GM23338 (cell line): ENCODE measurements at places on chromosomes 13 and 19.

- no peaks in the 10 kb centered on the region for H3K27me3 ChIP-seq
- no peak for DNase-seq
- no peak overlapping the region for H3K4me3 ChIP-seq
- H3K4me1 ChIP-seq: peaks cover 17% of the 10 kb centered on the region
These were observed 232.9 kb upstream of the STARD13 start for GRCh38 chr13:33518452-33518851.

- H3K4me3 ChIP-seq: no peak overlapping the region
- H3K4me1 ChIP-seq: no peaks in the 10 kb centered on the region
- H3K36me3 ChIP-seq: no peaks in the 10 kb centered on the region
- no peak overlapping the region for H3K27ac ChIP-seq
- no peak for DNase-seq
- no peaks in the 10 kb centered on the region for H3K27me3 ChIP-seq
These were observed 30.6 kb downstream of the MCF2L start for GRCh38 chr13:112999414-113000177.

GRCh38 chr19:58182577-58182988 lies 278 bp upstream of the ZNF274 start:
- H3K4me3 ChIP-seq: peak overlapping the region; percentile 96
- H3K27ac ChIP-seq: peak overlapping the region; percentile 76; the same call in 1 of the 2 replicates
- H3K27me3 ChIP-seq: no peaks in the 10 kb centered on the region
- 0 out of 2 replicates have a peak, but pooled peaks cover 4% of the 10 kb centered on the region for H3K4me1 ChIP-seq
- H3K36me3 ChIP-seq: peaks cover 7% of the 10 kb centered on the region; the same call in 1 of the 2 replicates
- DNase-seq: no peak

- H3K27me3 ChIP-seq: no peaks in the 10 kb centered on the region
- H3K27ac ChIP-seq: no peak overlapping the region
- H3K4me1 ChIP-seq: no peaks in the 10 kb centered on the region
- no peaks in the 10 kb centered on the region for H3K36me3 ChIP-seq
- no peak for DNase-seq
- H3K4me3 ChIP-seq: no peak overlapping the region
These were observed 24.9 kb downstream of the TEX26 start for GRCh38 chr13:30957258-30957943.

- H3K27ac ChIP-seq: no peak overlapping the region
- peaks cover 100% of the 10 kb centered on the region for H3K27me3 ChIP-seq
- peak; percentile 65 for DNase-seq
- H3K4me1 ChIP-seq: peaks cover 17% of the 10 kb centered on the region
- no peaks in the 10 kb centered on the region for H3K36me3 ChIP-seq
These were observed 3.3 kb downstream of the ICAM5 start for GRCh38 chr19:10292789-10293636.

- DNase-seq: no peak
- no peaks in the 10 kb centered on the region for H3K27me3 ChIP-seq
- H3K36me3 ChIP-seq: no peaks in the 10 kb centered on the region
- no peak overlapping the region for H3K27ac ChIP-seq
- no peak overlapping the region for H3K4me3 ChIP-seq
These were observed 7.0 kb downstream of the CAB39L start for GRCh38 chr13:49436890-49437289.

GRCh38 chr13:102965802-102966201 lies 100.4 kb downstream of the SLC10A2 start:
- H3K27me3 ChIP-seq: no peaks in the 10 kb centered on the region
- no peaks in the 10 kb centered on the region for H3K4me1 ChIP-seq
- no peak overlapping the region for H3K27ac ChIP-seq
- DNase-seq: no peak
- H3K36me3 ChIP-seq: no peaks in the 10 kb centered on the region

DNA sequence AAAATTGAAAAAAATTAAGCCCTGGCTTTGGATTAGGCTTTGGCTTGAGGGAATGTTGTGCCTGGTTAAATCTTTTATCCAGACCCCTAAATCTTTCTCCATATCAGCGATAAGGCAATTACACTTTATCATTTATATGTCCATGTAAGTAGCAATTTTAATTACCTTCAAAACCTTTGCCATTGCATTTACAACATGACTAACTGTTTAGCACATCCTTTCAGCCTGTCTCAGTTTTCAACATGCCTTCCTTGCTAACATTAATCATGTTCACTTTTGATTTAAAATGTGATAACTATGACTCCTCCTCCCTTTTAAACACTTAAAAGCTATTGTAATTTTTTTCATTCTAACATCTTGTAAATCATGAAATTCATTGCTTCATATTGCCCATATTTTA lies 583.7 kb downstream of the SLITRK1 start:
- no peak overlapping the region for H3K27ac ChIP-seq
- H3K4me3 ChIP-seq: no peak overlapping the region
- DNase-seq: no peak

- no peak overlapping the region for H3K27ac ChIP-seq
- peaks cover 12% of the 10 kb centered on the region for H3K4me1 ChIP-seq
- H3K27me3 ChIP-seq: peaks cover 41% of the 10 kb centered on the region
- H3K4me3 ChIP-seq: no peak overlapping the region
- DNase-seq: no peak
These were observed 33.0 kb upstream of the ZNF808 start for GRCh38 chr19:52494518-52494917.

DNA sequence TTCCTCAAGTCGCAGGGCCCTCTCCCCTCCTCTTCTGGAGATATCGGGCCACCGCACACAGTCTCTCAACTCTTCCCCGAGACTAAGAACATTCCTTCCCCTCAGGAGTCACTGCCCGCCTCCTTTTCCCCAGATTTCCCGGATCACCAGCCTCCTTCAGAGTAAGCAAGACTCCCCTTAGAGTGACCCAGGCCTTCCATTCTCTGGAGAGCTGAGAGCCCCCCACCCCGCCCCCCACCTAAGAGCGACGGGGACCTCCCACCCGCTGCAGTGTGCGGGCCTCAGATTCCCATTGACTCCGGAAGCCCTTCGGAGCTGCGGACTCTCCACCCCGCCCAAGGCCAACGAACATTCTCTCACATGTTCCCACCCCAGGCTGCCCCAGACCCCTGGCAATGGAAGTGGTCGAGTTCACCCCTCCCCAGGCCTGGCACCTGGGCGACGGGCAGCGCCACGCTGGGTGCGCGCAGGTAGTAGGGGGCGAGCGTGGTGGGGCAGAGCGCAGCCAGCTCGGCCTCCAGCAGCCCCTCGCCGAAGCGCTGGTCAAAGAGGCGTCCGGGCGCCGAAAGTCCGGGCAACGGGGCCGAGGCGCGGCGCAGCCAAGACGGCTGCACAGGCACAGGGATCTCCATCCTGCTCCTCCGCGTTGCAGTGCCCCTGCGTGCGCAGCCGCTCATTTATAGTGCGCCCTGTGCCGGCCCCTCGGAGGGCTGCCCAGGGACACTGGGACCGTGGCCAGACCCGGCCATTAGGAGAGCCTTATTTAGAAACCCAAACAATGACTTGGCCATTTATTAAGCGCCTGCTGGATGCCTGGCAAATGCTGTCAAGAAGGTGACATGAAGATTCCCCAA lies at the start of gene HSPB6:
Gene HSPB6, minus strand, starts transcription at position 653 of the 854 bp plus-strand sequence. Its CDS starts 21 bp downstream, at position 632.
- H3K27ac ChIP-seq: no peak within 1 kb of the TSS
- peaks cover 28% of the 10 kb centered on the region for H3K27me3 ChIP-seq
- peak within 1 kb of the TSS; percentile 94 for H3K4me3 ChIP-seq
- DNase-seq: peak; percentile 70
- peaks cover 6% of the 10 kb centered on the region; the same call in 1 of the 2 replicates for H3K36me3 ChIP-seq

DNA sequence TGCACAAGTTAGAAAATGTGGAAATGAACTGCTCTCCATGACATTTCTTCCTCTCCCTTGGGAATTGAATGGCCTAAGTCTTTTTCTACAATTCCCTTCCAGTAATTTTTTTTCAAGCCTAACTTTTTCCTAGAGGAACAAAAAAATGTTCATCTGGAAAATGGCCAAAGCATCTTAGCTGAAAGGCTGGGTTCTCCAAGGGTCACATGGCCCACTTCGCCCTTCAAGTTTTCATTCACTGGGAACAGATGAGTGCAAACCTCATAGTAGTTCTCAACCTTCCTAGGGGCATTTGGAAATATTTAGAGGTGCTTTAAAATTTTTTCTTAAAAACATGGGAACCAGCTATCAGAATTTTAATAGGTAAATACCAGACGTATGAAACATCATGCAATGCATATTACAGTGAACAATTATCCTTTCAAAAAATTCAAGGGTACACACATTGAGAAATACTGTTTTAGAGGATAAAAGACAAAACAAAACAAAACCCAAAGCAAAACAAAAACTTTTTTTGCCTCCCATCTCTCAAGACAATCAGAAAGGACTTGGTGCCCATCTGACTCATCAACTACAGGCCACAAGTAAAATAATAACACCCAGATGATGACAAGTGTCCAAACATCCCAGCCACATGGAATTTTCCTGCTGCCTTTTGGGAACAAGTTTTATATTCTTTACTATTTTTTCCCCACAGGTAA lies 208.8 kb downstream of the SLITRK6 start:
- no peak overlapping the region for H3K4me3 ChIP-seq
- H3K27me3 ChIP-seq: no peaks in the 10 kb centered on the region
- no peak overlapping the region for H3K27ac ChIP-seq
- DNase-seq: no peak

DNA sequence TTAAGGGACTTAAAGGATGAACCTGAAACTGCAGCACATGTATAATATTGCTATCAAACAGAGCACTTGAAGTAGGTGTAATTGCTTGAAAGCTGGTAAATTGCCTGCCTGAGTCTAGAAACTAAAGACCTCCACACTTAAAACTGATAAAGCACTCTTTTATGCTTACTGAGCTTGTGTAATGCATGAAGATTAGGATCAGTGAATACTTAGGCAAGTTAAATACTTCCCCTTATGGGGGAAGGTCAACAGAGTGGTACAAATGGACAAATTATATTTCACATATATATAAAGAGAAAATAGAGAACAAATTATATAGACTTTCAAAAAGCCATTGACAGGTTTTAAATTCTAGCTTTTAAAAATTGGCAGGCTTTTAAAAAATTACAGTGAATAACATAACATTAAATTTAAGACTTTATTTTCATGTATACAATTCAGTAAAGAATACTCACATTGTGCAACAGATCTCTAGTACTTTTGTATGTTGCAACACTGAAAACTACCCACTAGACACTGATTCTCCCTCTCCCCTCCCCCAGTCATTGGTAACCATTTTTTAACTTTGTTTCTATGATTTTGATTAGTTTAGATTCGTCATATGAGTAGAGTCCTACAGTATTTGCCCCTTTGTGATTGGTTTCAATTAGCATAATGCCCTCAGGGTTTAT lies 23.9 kb downstream of the PIBF1 start:
- no peak for DNase-seq
- H3K27me3 ChIP-seq: no peaks in the 10 kb centered on the region
- H3K4me1 ChIP-seq: no peaks in the 10 kb centered on the region
- no peak overlapping the region for H3K27ac ChIP-seq

- H3K27me3 ChIP-seq: no peaks in the 10 kb centered on the region
- H3K4me3 ChIP-seq: no peak overlapping the region
- peaks cover 7% of the 10 kb centered on the region; the same call in 1 of the 2 replicates for H3K4me1 ChIP-seq
- no peak for DNase-seq
- no peaks in the 10 kb centered on the region; the same call in 1 of the 2 replicates for H3K36me3 ChIP-seq
These were observed 5.4 kb downstream of the CD320 start for GRCh38 chr19:8302734-8303133.

- H3K4me1 ChIP-seq: no peaks in the 10 kb centered on the region
- no peak for DNase-seq
- H3K36me3 ChIP-seq: no peaks in the 10 kb centered on the region; the same call in 1 of the 2 replicates
- H3K27me3 ChIP-seq: no peaks in the 10 kb centered on the region
- no peak overlapping the region for H3K4me3 ChIP-seq
These were observed 119.3 kb downstream of the COL4A1 start for GRCh38 chr13:110187641-110188161.

- peaks cover 3% of the 10 kb centered on the region; the same call in 1 of the 2 replicates for H3K36me3 ChIP-seq
- H3K4me1 ChIP-seq: no peaks in the 10 kb centered on the region
- H3K4me3 ChIP-seq: no peak overlapping the region
- no peak for DNase-seq
These were observed 20.4 kb downstream of the MBD3L2B start for GRCh38 chr19:7000816-7001215.

GRCh38 chr13:48636550-48636949 lies 17.2 kb upstream of the CYSLTR2 start:
- H3K4me3 ChIP-seq: no peak overlapping the region
- no peaks in the 10 kb centered on the region for H3K4me1 ChIP-seq
- no peak for DNase-seq

DNA sequence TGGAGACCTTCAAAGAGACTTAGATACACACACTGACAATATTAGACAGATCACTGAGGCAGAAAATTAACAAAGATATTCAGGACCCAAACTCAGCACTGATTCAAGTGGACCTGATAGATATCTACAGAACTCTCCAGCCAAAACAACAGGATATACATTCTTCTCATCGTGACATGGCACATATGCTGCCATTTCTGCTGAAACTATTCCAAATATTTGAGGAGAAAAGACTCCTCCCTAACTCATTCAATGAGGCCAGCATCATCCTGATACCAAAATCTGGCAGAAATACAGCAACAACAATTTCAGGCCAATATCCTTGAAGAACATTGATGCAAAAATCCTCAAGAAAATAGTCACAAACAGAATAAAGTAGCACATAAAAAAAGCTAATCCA lies 53.3 kb downstream of the TRPC4 start:
- H3K36me3 ChIP-seq: no peaks in the 10 kb centered on the region
- no peak overlapping the region for H3K4me3 ChIP-seq
- no peak for DNase-seq
- no peaks in the 10 kb centered on the region for H3K27me3 ChIP-seq

DNA sequence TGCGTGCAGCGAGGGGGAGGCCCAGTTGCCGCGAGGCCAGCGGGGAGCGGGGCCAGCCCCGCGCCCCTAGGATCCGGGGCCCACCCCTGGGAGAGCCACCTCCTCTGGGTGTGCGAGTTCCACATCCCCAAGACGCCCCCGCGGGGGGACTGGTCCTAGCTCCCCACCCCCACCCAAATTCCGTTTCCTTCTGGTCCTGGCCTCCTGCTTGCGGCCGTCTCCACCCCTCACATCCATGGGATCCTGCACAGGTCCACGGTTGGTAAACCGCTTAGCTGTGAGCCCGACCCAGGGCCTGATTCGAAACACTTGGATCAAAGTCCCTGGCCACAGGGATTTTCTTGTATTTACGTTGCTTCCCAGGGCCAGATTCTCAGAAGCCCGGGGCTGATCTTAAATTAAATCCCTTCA lies 324 bp upstream of the FBXO17 start:
- peak overlapping the region; percentile 81; the same call in 1 of the 2 replicates for H3K27ac ChIP-seq
- no peaks in the 10 kb centered on the region for H3K27me3 ChIP-seq
- peak; percentile 59 for DNase-seq
- peak overlapping the region; percentile 54 for H3K4me3 ChIP-seq

- H3K27ac ChIP-seq: no peak overlapping the region
- no peaks in the 10 kb centered on the region for H3K4me1 ChIP-seq
- H3K36me3 ChIP-seq: no peaks in the 10 kb centered on the region
- H3K27me3 ChIP-seq: no peaks in the 10 kb centered on the region
These were observed 229.1 kb downstream of the TSHZ3 start for GRCh38 chr19:31119951-31120690.
